H9 (cell line): ENCODE measurements at places on chromosomes 3 and 15. TPM values are rescaled to one million over a fixed set of nuclear protein-coding genes. Genes with fewer than 3 reads are reported as not detected.

DNA sequence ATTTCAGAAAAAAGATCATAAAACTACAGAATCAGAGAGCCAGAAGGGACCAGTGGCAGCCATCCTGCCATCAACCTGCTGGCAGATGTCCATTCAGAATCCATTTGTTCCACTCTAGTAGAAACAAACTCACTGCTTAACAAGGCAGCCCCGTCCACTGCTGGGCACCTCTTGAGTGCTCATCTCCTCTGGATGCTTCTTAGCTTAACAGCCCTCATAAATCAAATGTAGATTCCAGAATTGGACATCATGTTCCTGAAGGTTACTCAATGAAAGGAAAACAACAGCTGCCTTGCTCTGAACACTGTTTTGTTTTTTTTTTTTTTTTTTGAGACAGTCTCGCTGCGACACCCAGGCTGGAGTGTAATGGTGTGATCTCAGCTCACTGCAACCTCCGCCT lies 37.3 kb downstream of the ABCC5 start:
- DNase-seq: no peak

GRCh38 chr15:25242166-25242879 lies 196.5 kb downstream of the UBE3A start:
- no peak for DNase-seq

GRCh38 chr3:25513642-25514266 lies 85.7 kb downstream of the RARB start:
- DNase-seq: no peak

DNA sequence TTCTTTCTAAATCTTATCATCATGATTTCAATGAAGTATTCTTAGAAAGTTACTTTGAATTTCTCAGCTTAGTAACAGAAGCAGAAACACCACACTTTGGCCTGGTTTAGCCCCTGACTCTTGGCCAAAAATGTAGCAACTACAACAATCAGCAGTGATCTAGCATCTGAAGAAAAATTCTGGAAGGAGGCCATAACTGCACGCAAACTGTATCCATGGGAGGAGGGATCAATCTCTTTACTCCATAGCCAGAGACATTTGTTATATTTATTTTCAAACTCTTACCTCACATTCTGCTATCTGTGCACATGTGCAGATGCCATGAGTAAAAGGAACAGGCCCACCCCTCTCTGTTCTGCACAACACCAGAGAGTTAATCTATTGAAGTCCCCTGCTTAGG lies 251.0 kb upstream of the P2RY1 start:
- no peak for DNase-seq

DNA sequence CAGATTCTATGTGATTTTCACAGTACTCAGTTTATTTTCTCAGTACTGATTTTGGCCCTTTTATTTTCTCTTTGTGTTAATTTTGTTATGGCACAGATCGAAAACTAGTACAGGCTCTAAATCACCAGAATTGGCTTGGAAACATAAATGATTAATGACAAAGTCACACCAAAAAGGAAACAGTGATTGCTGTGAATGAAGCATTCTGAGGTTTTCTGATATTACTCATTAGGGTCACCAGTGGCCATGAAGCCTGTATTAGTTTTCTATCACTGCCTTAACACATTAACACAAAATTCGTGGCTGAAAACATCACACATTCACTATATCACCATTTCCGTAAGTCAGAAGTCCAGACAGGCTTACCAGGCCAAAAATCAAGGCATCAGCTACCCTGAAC lies 343.0 kb upstream of the THRB start:
- DNase-seq: no peak

GRCh38 chr15:74193299-74193718 lies 9.3 kb downstream of the STRA6 start:
- DNase-seq: no peak

GRCh38 chr3:161035711-161036110 lies 69.4 kb downstream of the B3GALNT1 start:
- DNase-seq: no peak

DNA sequence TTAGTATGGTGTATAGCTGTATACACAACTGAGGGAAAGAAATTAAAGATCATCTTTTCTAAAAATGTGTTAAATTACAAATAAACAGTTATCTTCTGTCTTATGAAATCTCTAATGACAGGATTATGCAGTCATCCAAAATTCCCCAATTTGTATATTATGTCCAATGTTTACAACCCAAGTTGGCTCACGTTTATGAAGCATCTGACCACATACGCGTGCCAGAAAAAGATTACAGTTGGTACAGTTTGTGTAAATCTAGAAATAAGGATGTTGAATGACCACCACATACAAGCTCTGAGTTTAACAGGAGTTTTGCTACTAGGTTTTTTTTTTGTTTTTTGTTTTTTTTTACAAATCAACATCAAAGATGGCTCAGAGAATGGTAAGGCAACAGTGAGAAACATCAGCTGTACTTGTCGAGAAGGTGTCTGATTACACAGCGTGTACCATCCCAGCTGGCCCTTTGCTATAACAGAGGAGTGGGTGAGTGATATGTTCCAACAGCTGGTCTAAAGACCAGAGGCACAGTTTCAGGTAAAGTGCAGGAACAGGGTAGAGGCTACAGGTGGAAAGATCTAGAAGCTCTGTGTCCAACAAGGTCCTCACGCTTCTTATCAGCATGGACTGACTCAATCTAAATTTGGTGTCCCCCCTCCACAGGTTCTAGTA lies 47.1 kb downstream of the USF3 start:
- no peak for DNase-seq

- no peak for DNase-seq
These were observed 2.4 kb upstream of the GPR87 start for GRCh38 chr3:151318991-151319390.

- DNase-seq: no peak
These were observed 109.5 kb upstream of the PFN2 start for GRCh38 chr3:150080058-150080730.

DNA sequence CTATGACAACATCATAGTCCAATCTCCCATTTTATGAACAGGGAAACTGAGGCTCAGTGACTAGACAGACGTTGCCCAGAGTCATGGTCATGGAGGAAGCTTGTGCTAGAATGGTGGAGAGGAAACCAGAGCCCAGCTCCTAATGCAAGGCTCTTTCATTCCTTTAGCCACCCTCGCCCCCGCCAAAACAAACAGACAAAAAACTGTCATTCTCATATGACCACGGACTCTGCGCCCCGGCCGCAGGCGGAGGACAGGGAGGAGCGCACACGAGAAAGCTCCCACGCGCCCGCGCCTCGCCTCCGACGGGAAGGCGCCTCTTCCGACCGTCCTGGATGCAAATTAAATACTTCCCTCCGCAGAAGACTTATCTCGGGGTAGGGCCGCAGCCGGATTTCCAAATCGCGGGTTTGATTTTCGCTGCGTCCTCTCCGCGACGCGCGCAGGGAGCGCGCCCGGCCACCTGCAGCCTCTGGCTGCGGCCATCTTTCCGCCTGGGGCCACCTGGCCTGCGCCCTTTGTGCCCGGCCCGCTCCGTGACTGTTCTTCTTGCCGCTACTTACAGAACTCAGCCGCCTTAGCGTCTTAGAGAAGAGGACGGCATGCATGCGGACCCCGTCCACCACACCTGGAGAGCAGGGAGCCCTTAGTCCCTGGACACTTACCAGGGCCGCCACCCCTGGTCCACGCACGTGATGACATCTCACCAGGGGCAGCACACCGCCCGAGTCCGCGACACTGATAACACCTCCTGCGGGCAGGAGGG lies 670 bp upstream of the ATP13A3 start:
- DNase-seq: peak; percentile 57

DNA sequence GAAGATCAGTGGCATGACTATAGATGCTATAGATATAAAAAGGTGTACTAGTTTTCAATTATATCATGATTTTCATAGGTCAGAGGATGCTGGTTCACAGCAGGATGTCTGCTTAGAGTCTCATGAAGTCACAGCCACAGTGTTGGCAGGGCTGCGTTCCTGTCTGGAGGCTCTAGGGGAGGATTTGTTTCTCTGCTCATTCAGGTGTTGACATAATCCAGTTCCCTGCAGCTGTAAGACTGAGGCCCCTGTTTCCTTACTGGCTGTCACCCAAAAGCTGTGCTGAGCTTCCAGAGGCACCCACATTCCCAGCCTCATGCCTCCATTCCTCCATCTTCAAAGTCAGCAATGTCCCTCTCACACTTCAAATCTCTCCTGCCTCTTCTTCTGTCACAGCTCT lies 170.7 kb downstream of the OCA2 start:
- DNase-seq: no peak

DNA sequence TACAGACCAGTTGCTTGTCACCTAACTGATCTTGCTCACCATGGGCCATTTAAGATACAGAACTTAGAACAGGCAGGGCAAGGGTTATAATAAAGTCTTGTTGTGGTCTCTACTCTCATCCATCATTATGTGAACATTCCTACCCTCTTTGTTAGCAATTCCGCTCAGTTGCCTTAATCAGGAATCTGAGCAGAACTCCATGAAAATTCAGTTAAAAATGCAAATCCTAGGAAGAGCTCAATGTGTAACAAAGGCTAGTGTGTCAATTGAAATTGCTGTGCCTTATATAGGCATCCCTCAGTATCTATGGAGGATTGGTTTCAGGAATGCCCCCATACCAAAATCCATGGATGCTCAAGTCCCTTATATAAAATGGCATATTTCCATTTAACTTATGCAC lies 44.5 kb downstream of the CP start:
- no peak for DNase-seq

GRCh38 chr3:19232566-19232965 lies 84.3 kb downstream of the KCNH8 start:
- no peak for DNase-seq

GRCh38 chr15:88031461-88031860 lies 225.1 kb downstream of the NTRK3 start:
- no peak for DNase-seq

GRCh38 chr3:114624047-114624445 lies 330.2 kb downstream of the TIGIT start:
- no peak for DNase-seq

DNA sequence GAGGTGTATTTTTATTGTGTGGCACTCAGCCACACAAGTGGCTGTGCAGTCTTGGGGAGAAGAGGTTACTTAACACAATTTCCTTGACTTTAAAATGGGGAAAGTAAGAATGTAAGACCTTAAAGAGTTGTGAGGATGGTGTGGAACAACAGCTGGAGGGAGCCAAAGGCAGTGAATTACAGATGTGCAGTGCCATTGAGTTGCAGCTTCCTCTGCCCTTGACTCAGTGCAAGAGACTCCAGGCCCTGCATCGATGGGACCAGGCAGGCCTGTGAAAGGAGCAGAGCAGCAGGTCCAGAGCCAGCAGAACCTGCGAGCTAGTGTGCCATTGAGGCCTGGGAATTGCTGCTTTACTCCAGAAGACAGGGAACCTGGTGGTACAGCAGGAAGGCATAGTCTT lies 27.2 kb downstream of the EEFSEC start:
- DNase-seq: no peak

DNA sequence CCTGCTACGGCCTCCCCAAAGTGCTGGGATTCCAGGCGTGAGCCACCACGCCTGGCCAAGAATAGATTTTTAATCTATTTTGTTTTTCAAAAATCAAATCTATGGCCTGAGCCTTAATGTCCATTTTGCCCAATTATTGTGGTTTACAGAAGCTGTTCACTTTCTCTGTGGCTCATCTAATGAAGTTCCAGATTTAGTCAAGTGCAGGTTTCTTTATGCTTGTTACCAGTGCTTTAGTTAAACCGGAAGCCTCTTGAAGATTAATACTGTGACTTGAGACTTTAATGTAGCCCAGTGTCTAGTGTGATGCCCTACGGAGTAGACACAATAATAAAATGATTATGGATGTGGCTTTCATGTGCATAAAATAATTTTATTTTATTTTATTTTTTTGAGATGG lies 16.5 kb upstream of the EDEM1 start:
- DNase-seq: no peak

- no peak for DNase-seq
These were observed 185.7 kb downstream of the ARRDC4 start for GRCh38 chr15:98146031-98146820.

- no peak for DNase-seq
These were observed 352.0 kb downstream of the ZBTB20 start for GRCh38 chr3:114794894-114795630.

DNA sequence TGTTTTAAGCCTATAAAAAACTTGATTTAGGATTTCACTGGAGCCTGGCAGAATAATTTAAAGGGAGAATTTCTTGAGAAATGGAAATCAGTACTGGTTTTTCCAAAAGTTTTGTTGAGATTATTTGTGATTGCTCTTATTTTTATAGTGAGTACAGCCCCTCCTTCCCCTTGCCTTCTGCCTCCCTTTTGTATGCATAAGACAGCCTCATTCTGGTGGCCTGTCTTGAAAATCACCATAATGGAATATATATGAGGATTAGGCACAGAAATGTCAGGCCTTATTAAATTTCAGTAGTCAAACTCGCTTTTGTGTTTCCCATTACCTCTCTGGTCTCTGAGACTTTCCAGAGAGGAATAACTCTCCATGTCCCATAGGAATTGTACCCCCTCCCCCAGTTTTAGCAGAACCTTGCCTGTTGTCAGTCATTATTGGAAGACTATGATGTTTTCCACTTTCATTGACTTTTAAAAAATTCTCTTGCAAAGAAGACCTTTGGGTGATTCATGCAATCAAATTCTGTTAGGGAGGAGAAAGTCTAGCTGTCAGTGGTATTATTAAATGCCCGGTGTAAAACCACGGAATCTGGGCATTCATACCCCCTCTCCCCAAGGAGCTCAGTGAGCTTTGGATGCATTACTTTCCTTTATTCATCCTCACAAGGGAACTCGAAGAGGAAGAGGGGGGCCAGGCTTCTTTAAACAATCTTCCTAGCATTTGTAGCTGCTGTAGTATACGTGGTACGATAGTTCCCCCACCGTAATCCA lies 171.6 kb upstream of the TSC22D2 start:
- DNase-seq: no peak

The SH3GL3 gene
- 11.0 and 11.2 TPM in 2 replicates for total RNA-seq

The SMCO1 gene
- total RNA-seq: not detected in 2 replicates

The CYP1A2 gene
- not detected in 2 replicates for total RNA-seq

The GOLGA8T gene
- total RNA-seq: 0.53 TPM in 1 of 2 replicates, not detected in the other

The DNAH12 gene
- total RNA-seq: not detected in 2 replicates

The PAK6 gene
- total RNA-seq: 7.0 and 7.4 TPM in 2 replicates
